ENCODE measurements at places on chromosomes 16 and 17.

DNA sequence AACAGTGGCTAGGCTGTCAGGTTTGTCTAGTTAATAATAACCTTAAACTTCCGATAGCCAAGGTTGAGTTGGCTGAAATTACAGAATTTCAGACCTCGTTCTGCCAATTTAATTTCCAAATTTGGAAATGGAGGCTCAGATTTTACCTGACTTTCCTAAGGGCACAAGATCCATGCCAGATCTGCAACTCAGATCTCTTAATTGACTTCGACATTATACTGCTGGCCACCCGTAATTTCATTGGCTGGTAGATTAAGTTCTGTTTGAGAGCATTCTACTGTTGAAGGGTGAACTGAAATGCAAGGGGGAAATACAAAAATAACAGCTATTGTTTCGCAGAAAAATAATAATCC is 210.8 kb downstream of the CNTNAP4 start:
- no peak for DNase-seq

GRCh38 chr16:27287887-27288286 is 19.3 kb upstream of the NSMCE1 start:
- no peak for DNase-seq

DNA sequence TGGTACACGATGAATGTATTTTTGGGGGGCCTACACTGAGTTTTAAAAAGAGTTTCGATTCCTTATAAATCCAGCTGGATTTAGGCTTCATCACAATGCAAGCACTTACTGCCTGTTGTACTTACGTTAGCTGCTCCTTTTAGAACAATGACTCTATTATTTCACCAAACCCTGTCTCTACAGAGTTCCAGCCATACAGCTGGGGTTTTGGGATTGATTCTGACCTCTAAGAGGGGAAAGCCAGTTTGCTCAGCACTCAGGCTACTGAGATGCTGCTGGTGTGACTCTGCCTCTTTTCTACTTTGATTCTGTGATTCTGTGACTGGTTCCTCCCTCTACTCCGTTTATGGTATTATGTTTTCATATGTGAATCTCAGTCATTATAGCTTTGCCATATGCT is 329.7 kb downstream of the ABCC12 start:
- DNase-seq, result no peak

DNA sequence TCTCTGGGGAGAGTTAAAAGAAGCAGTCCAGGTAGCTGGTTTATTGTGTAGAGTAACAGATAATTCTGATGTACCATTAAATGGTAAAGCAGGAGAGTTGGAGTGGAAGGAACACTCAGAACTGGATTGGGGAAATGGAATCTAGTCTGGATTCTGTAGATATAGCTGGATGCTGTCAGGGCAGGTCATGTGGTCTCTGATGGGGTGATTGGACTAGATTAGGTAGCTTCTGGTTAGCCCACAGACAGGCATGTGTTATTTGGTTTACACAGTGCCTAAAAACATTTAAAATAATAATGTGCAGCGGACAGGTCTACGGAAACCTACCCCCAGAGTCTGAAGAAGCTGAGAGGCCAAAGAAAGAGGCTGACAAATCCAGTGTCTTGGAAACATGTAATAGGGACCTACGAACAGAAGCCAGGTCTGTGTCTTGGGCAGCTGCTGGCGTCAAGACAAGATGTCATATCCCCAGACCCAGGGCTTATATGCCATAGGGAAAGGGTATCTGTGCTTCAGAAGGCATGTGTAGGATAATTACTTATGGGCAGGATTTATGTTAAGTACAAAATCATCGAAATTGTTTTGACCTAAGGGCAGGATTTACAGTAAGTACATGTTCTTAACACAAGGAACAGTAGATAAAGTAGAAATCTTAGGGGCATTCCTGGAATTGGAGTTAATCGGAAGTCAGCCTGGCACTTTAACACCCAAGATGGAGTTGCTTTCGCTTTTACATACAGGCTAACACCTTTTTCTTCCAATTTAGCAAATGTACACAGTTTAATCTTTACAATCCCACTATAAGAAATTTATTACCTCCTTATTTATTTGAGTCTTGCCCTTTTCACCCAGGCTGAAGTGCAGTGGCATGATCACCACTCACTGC is 12.4 kb downstream of the LUC7L3 start:
- no peak for DNase-seq

DNA sequence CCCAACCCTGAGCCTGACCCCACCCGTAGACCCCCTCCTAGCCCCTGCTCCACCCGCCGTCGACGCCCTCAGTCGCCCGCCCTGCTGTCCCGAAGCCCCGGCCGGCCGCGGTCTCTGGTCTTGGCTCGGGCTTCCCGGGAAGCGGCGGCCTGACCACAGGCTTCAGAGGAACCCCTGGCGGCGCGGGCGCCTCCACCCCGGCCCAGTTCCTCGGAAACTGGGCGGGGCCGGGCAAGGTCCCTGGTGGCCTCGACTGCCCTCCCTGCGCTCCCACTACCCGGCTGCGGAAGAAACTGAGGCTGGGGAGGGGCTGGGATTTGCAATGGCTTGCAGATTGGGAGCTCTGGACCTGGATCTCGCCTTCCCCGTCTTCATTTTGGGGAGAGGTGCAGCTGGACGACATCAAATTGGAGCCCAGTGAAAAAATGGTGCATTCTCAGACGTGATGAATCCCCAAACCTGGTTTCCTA is 692 bp upstream of the SOCS1 start:
- peak; percentile 76 for DNase-seq

DNA sequence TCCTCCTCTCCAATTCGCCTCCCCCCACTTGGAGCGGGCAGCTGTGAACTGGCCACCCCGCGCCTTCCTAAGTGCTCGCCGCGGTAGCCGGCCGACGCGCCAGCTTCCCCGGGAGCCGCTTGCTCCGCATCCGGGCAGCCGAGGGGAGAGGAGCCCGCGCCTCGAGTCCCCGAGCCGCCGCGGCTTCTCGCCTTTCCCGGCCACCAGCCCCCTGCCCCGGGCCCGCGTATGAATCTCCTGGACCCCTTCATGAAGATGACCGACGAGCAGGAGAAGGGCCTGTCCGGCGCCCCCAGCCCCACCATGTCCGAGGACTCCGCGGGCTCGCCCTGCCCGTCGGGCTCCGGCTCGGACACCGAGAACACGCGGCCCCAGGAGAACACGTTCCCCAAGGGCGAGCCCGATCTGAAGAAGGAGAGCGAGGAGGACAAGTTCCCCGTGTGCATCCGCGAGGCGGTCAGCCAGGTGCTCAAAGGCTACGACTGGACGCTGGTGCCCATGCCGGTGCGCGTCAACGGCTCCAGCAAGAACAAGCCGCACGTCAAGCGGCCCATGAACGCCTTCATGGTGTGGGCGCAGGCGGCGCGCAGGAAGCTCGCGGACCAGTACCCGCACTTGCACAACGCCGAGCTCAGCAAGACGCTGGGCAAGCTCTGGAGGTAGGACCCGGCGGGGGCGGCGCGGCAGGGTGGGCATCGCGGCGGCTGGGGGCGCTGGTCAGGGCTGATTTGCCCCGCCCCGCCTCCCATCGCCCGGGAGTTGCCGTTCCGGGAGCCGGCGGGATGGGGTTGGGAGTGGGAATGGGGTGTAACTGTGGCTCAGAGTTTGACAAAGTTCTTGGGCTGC is 567 bp downstream of the SOX9 start:
- peak; percentile 13 for DNase-seq

DNA sequence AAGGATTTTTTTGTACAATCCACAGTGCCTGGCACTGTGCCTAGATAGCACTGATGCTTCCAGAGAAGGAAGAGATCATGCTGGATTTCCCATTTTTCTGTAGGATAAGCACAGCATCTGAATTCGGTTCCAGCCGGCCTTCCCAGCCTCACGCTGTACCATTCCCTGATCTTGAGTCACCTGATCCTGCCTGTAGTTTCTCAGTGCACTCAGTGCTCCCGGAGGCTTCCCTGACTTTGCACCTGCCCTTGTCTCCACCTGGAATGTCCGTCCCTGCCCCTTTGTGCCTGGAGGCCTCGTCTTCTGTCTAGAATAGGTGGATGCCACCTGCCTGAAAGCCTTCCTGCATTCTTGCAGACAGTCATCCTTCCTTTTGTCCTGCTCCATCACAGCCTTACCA is 179.9 kb downstream of the CCDC182 start:
- DNase-seq, result no peak

GRCh38 chr16:58727796-58728568 is 6.1 kb downstream of the GOT2 start:
- DNase-seq, result no peak

DNA sequence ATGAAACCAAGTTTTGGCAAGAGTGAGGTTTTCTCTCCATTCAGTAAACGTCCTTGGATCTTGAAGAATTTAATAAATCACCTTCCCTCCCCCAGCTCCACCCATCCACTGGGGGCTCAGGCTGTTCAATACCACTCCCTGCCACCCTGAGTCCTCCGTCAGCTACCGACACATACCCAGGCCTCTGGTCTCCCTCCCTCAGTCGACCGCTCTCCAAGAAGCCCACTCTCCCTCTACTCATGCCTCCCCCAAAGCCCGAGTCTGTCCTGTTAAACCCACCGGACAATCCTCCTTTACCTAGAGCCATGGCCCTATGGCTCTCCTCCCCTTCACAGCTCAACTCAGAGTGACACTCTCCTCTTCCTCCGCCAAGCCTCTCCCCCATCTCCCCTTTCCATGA is 19.7 kb upstream of the SLC4A1 start:
- DNase-seq, result no peak

- DNase-seq, result no peak
Observed at GRCh38 chr16:65069065-65069464, 52.8 kb downstream of the CDH11 start.

DNA sequence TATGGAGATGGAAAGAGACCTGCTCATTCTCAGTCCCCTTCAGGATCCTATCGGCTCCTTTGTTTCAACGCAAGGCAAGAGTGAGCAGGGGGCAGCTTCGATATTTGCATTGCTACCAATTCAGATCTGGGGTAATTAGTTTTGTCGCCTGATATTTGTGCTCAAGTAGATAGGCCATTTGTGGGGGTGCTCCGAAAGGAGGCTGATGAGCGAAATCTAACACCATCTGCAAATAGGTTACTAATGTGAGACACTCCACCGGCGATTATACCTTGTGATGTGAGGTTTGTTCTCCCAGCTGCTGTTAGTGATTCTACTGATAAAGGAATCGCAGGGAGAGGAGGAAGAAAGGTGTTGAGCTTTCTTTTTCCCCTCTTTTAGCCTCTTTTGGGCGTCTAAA is 31.5 kb downstream of the WSCD1 start:
- DNase-seq, result no peak

GRCh38 chr16:85735225-85735635 is 15.7 kb downstream of the C16orf74 start:
- DNase-seq, result peak; percentile 45

DNA sequence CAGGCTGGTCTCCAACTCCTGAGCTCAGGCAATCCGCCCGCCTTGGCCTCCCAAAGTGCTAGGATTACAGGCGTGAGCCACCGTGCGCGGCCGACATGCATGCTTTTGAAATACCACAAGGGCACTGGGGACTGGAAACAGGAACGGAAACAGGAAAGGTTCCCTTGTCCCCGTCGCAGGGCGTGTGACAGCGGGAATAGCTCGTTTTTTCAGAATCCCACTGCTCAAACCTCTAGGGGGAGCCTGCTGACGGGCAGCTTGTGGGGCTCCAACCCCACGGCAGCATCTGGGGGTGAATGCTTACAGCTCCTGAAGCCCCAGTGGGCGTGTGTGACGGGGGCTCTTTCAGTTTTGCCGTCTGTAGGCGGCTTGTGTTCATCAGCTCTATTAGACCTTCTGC is 18.8 kb upstream of the ASGR2 start:
- DNase-seq, result peak; percentile 54

DNA sequence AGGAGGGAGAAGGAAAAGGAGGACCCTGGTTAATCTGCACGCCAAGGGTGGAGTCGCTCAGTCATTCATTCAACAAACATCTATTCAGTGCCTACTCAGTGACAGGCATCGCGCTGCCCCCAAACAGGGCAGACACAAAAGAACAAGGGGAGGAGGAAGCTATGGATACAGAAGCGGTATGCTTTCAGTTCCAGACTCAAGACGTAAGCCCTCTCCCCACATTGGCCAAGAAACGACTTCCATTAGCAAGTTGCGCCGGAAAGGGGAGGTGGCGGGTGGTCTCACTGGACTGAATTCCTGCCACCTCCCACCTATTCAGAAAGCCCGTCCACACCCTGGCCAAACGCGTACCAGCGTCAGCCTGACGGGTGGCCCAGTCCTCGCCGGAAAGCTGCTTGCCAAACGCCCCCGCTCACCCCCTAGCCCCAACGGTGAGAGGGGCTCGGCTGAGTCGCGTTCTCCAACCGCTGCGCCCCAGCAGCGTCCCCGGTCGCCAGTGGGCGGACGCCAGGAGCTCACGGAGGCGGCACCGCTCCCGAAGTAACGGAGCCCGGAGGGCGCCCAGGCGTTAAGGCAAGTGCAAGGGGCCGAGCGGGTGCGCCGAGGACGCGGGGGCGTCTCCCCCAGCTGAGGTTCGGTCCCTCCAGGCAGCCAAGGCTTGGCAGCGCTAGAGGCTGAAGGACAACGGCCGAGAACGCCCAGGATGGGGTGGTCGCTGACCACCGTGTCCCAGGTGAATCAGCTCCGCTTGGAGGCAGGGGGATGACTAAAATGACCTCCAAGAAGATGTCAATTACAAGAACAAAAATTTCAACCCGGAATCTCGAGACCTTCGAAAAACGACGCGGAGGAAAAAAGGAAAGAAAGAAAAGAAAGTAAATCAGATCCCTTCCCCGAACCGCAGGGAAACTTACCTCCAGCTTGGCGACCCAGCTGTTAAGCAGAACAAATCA is 470.7 kb downstream of the SOX9 start:
- DNase-seq, result peak; percentile 10

- peak; percentile 40 for DNase-seq
Observed at GRCh38 chr17:32267690-32268205, 2.1 kb downstream of the RHBDL3 start.

- DNase-seq, result no peak
Observed at GRCh38 chr17:17580662-17581470, 10.6 kb downstream of the PEMT start.

- peak; percentile 98 for DNase-seq
Observed at GRCh38 chr16:88811769-88812512, at the start of gene APRT. APRT (minus strand) TSS chr16:88811928; CDS start chr16:88811899, 29 bp downstream.

GRCh38 chr17:31744511-31744951 is 114.5 kb downstream of the COPRS start:
- DNase-seq, result no peak

GRCh38 chr16:88649924-88650748 is 717 bp downstream of the CYBA start:
- DNase-seq, result peak; percentile 51

- DNase-seq, result no peak
Observed at GRCh38 chr16:70612931-70613330, 33.4 kb upstream of the IL34 start.

GRCh38 chr16:185213-185612 is 5.0 kb downstream of the HBQ1 start:
- no peak for DNase-seq

- DNase-seq, result no peak
Observed at GRCh38 chr16:25270577-25270976, 12.9 kb upstream of the ZKSCAN2 start.

DNA sequence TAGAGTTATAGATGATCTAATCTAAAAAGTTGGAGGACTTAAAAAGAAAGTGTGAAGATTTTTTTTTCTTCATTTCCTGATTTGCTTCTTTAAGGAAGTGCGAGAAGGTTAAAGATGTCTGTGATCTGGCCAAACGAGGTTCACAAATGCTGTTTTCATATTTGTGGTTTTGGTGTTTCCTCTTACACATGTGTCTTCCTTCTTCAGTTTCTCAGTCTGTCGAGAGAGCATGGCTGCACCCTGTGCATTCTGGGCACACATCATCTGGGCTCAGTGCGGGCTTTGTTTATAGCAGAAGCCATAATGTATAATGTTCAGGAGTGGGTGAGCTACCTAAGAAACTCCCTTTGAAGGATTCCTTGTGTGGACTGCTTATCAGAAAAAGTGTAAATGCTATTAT is 260.4 kb upstream of the TBX2 start:
- DNase-seq, result peak; percentile 44

- no peak for DNase-seq
Observed at GRCh38 chr16:31362476-31363405, 7.8 kb downstream of the ITGAX start.

Data from activated CD4-positive, alpha-beta T cell treated with anti-CD3 and anti-CD28 coated beads for 48 hours (primary cell).